ENCODE measurements at places on chromosomes 1 and 21. TPM values are rescaled to one million over a fixed set of nuclear protein-coding genes. Genes with fewer than 3 reads are reported as not detected.

Gene ANGPTL3
- 1.3 TPM for polyA plus RNA-seq

Gene CADM3
- not detected for polyA plus RNA-seq

Gene PTPRU
- 27.8 TPM for polyA plus RNA-seq

Gene PRMT6
- 8.1 TPM for polyA plus RNA-seq

Gene FMOD
- 0.04 TPM for polyA plus RNA-seq

Gene LCE2C
- not detected for polyA plus RNA-seq

Gene ARHGEF19
- 1.7 TPM for polyA plus RNA-seq

Gene IGSF3
- 0.18 TPM for polyA plus RNA-seq

Gene CAP1
- polyA plus RNA-seq, result 195 TPM

Gene KLF17
- polyA plus RNA-seq, result not detected

Gene CHI3L1
- polyA plus RNA-seq, result 0.09 TPM

Gene LY9
- not detected for polyA plus RNA-seq

GRCh38 chr21:43899307-43900077 is 34.5 kb downstream of the AGPAT3 start:
- no peak overlapping the region for H3K27ac ChIP-seq
- peaks cover 12% of the 10 kb centered on the region for H3K4me1 ChIP-seq

- DNase-seq, result no peak
- no peaks in the 10 kb centered on the region for H3K36me3 ChIP-seq
- no peaks in the 10 kb centered on the region for H3K27me3 ChIP-seq
Observed at GRCh38 chr21:38273745-38274542, 17.2 kb downstream of the KCNJ15 start.

DNA sequence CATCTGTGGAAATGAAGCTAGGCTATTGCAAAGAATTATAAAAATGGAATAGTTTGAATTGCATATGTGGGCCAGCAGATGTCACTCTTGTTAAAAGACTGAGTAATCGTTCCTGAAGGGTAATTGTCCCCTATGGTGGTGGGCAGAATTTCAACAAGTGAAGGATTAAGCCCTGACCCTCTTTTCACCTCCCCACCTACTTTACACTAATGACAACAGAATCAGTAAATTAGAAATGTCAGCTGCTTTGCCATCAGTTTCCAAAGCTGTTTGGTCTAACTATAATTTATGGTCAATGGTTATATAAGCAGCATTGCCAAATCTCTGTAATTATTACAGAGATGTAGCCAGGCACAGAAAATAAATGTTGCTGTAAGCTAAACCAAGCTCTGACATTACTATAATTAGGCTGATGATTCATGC is 898.6 kb downstream of the AMY1C start:
- no peaks in the 10 kb centered on the region for H3K36me3 ChIP-seq
- no peaks in the 10 kb centered on the region for H3K27me3 ChIP-seq
- H3K4me1 ChIP-seq, result no peaks in the 10 kb centered on the region
- H3K27ac ChIP-seq, result no peak overlapping the region
- DNase-seq, result peak; percentile 38

- no peaks in the 10 kb centered on the region for H3K36me3 ChIP-seq
- DNase-seq, result peak; percentile 62
- peak overlapping the region; percentile 8 for H3K4me3 ChIP-seq
- H3K4me1 ChIP-seq, result peaks cover 57% of the 10 kb centered on the region
- H3K27ac ChIP-seq, result peak overlapping the region; percentile 58
- H3K27me3 ChIP-seq, result peaks cover 2% of the 10 kb centered on the region
Observed at GRCh38 chr1:92958203-92958970, 2.9 kb downstream of the DIPK1A start.

- H3K4me3 ChIP-seq, result no peak overlapping the region
- H3K4me1 ChIP-seq, result peaks cover 19% of the 10 kb centered on the region
- no peak for DNase-seq
- no peaks in the 10 kb centered on the region for H3K27me3 ChIP-seq
Observed at GRCh38 chr1:230857077-230857476, 11.2 kb downstream of the C1orf198 start.

- H3K4me1 ChIP-seq, result peaks cover 12% of the 10 kb centered on the region
- H3K36me3 ChIP-seq, result no peaks in the 10 kb centered on the region
- H3K27me3 ChIP-seq, result no peaks in the 10 kb centered on the region
- no peak for DNase-seq
- no peak overlapping the region for H3K27ac ChIP-seq
- no peak overlapping the region for H3K4me3 ChIP-seq
Observed at GRCh38 chr1:28122183-28122582, 33.8 kb upstream of the EYA3 start.

- H3K27ac ChIP-seq, result no peak overlapping the region
- peak; percentile 62 for DNase-seq
- peaks cover 1% of the 10 kb centered on the region for H3K27me3 ChIP-seq
- no peaks in the 10 kb centered on the region for H3K36me3 ChIP-seq
- no peak overlapping the region for H3K4me3 ChIP-seq
Observed at GRCh38 chr1:205543351-205544301, 39.2 kb downstream of the CDK18 start.

DNA sequence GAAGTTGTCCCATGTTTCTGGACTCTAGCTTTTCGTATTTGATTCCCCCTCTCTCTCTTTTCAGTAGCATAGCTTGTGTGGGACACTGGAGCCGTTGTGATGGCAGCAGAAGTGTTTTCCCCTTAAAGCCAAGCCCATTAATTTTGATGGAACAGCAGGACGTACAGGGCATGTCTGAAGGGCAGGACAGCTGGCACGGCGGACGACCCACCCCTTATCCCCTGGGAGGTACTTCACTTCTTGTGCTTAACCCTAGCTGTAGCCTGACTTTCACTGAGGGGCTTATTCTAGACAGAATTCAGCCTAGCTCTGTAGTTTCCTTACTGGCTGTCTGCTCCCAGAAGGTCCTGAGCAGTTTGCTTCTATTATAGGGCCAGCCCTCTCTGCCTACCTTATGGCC is 8.6 kb upstream of the PPFIA4 start:
- H3K36me3 ChIP-seq, result peaks cover 82% of the 10 kb centered on the region
- H3K4me3 ChIP-seq, result no peak overlapping the region
- no peak overlapping the region for H3K27ac ChIP-seq
- H3K4me1 ChIP-seq, result no peaks in the 10 kb centered on the region

GRCh38 chr1:156860628-156861423 is at the start of gene NTRK1:
Gene NTRK1, plus strand, starts transcription at chr1:156860865. Its CDS starts 70 bp downstream, at chr1:156860935.
- H3K4me3 ChIP-seq, result peak within 1 kb of the TSS; percentile 55
- no peaks in the 10 kb centered on the region for H3K36me3 ChIP-seq

DNA sequence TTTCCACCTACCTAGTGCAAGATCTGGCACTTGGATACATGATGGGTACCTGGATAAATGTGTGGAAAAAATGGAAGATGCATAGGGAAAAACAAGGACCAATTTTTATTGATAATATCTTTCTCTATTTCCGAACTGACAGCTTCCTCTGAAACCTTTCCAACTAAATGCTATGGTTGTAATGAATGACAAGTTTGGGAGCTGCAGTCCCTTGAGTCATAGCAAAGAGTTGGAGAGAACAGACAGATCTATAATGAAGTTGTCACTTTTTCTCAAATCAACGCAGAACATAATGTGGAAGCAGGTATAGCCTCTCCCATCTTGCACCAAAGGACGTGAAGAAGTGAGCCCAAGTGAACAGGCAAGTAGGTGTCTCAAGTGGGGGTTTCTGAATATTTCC is 296.5 kb upstream of the KAZN start:
- peaks cover 14% of the 10 kb centered on the region for H3K27me3 ChIP-seq
- no peak overlapping the region for H3K4me3 ChIP-seq
- DNase-seq, result no peak
- H3K27ac ChIP-seq, result no peak overlapping the region
- no peaks in the 10 kb centered on the region for H3K4me1 ChIP-seq

DNA sequence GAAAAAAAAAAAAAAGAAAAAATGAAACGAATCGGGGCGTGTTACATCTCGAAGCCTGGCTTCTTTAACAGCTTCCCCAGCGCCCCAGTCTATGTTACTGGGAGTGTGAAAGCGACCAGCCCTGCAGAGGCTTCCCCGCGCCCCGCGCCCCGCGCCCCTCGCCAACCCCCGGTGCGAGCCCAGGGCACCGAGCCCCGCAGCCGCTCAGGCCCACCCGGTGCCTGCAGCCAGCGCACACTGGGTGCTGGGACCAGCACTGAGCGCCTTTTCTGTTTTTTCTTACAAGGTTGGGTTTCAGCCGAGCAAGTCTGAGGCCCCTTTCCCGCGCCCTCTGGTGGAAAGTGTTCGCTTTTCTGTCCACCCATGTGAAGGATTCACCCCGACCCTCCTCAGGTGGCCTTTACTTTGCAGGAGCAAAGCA is 42.1 kb upstream of the ZNF496 start:
- peak; percentile 6 for DNase-seq
- no peaks in the 10 kb centered on the region for H3K36me3 ChIP-seq
- H3K27me3 ChIP-seq, result no peaks in the 10 kb centered on the region
- no peak overlapping the region for H3K27ac ChIP-seq
- H3K4me3 ChIP-seq, result no peak overlapping the region

DNA sequence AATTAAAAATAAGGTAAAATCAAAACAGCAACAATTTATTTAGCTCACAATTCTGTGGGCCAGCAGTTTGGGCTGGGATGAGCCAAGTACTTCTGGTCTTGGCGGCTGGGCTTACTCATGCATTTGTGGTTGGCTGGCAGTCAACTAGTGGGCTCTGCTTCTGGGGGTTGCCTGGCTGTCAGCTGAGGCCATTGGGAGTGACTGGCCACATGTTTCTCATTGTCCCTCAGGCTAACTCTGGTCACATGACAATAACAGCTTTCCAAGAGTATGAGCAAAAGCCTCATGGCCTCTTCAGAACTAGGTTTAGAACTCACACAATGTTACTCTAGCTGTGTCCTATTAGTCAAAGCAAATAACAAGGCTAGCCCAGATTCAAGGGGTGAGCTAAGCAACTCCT is 15.6 kb upstream of the CHIA start:
- peaks cover 3% of the 10 kb centered on the region for H3K27me3 ChIP-seq
- H3K27ac ChIP-seq, result no peak overlapping the region
- H3K36me3 ChIP-seq, result no peaks in the 10 kb centered on the region
- no peak for DNase-seq
- peaks cover 18% of the 10 kb centered on the region for H3K4me1 ChIP-seq

DNA sequence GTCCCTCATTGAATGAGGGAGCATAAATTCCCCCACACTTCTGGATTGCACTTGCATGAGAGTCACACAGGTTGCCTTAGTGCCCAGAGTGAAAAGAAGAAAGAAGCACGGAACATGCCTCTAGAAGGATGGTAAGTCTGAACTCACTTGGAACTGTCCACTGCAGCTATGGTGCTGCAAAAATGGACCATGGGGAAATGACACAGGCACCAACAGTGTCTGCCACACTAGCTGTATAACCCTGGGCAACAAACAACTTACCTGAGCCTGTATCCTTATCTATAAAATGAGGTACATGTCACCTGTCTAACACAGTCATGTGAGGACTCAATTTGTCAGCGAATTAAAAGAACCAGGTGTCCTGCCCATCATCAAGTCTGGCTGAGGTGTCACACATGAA is 50.7 kb downstream of the PALMD start:
- no peak overlapping the region for H3K4me3 ChIP-seq
- no peak overlapping the region for H3K27ac ChIP-seq
- no peaks in the 10 kb centered on the region for H3K36me3 ChIP-seq

DNA sequence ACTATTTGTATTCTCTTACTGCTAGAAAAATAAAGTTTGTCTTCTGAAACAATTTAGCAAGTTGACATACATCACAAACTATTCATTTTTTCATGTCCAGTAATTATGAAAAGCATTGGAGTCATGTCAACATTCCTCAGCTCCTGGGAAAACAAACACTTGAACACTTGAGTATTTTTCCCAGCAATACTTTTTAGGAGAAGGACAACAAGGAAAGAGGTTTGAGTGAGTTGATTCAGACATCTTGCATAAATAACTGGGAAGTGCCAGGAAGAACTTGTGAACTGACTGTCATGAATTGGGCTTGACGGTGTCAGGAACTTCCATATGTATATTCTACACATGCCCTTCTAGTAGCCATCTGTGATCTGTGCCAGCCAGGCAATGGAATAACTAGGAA is 195.6 kb downstream of the HMCN1 start:
- no peak for DNase-seq
- no peaks in the 10 kb centered on the region for H3K27me3 ChIP-seq

GRCh38 chr1:154861607-154862094 is 8.4 kb downstream of the KCNN3 start:
- H3K4me1 ChIP-seq, result peaks cover 17% of the 10 kb centered on the region
- DNase-seq, result no peak
- H3K27ac ChIP-seq, result no peak overlapping the region
- no peaks in the 10 kb centered on the region for H3K36me3 ChIP-seq
- peaks cover 5% of the 10 kb centered on the region for H3K27me3 ChIP-seq
- H3K4me3 ChIP-seq, result no peak overlapping the region

- H3K4me1 ChIP-seq, result peaks cover 30% of the 10 kb centered on the region
- DNase-seq, result peak; percentile 64
- H3K27me3 ChIP-seq, result no peaks in the 10 kb centered on the region
- H3K27ac ChIP-seq, result peak overlapping the region; percentile 90
- H3K36me3 ChIP-seq, result peaks cover 31% of the 10 kb centered on the region
Observed at GRCh38 chr1:3625151-3625907, 514 bp downstream of the TPRG1L start.

DNA sequence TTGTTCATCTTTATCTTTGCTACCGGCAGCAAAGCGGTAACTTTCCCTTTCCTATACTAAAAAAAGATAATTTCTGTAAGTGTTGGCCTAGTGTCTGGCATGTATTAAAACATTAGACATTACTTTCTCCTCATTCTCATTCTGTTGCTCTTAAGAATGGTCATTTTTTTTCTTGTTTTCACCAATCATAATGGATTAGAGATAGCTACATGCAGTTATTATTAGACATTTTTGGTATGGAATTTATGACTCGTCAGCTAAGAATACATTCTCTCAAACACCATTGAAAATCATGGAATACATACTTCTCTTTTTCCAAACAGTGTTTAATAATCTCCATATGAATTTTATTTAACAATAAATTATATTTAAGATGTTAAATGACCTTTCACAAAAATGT is 1154.6 kb downstream of the BRINP3 start:
- no peak overlapping the region for H3K4me3 ChIP-seq
- no peak overlapping the region for H3K27ac ChIP-seq
- H3K27me3 ChIP-seq, result no peaks in the 10 kb centered on the region

DNA sequence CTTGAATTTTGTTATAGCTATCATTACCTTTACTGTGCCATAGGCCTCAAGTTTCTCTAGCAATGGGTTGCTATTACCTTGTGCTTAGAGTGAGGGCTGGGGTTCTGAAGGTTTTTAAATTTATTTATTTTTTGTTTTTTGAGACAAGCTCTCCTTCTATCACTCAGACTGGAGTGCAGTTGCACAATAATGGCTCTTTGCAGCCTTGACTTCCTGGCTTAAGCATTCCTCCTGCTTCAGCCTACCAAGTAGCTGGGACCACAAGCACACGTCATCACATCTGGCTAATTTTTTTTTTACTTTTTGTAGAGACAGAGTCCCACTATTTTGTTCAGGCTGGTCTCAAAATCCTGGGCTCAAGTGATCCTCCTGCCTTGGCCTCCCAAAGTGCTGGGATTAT is 41.5 kb downstream of the SNX27 start:
- no peaks in the 10 kb centered on the region for H3K27me3 ChIP-seq
- H3K27ac ChIP-seq, result no peak overlapping the region
- no peak for DNase-seq
- H3K36me3 ChIP-seq, result peaks cover under 1% of the 10 kb centered on the region
- peaks cover 20% of the 10 kb centered on the region for H3K4me1 ChIP-seq
